ENCODE measurements at places on chromosomes 7 and 10.
A peak's percentile ranks its signal among the peaks of the same experiment; 100 is the strongest.

DNA sequence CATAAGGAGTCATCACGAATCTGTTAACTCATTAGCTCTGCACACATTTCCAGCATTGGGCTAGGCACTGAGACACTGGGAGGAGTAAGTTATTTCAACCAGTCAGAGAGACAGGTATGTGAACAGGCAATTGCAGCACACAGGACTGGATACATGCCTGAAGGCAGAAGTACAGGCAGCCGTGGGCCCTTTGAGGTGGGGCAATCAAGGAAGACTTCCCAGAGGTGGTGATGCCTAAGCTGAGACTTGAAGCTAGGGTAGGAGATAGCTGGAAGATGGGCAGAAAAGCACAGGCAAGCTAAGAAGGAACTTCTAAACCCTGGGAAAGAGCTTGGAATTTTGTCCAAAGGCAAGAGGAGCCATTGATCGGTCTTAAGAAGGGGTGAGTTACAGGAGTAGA lies 249.7 kb downstream of the EMX2 start:
- DNase-seq: no peak

DNA sequence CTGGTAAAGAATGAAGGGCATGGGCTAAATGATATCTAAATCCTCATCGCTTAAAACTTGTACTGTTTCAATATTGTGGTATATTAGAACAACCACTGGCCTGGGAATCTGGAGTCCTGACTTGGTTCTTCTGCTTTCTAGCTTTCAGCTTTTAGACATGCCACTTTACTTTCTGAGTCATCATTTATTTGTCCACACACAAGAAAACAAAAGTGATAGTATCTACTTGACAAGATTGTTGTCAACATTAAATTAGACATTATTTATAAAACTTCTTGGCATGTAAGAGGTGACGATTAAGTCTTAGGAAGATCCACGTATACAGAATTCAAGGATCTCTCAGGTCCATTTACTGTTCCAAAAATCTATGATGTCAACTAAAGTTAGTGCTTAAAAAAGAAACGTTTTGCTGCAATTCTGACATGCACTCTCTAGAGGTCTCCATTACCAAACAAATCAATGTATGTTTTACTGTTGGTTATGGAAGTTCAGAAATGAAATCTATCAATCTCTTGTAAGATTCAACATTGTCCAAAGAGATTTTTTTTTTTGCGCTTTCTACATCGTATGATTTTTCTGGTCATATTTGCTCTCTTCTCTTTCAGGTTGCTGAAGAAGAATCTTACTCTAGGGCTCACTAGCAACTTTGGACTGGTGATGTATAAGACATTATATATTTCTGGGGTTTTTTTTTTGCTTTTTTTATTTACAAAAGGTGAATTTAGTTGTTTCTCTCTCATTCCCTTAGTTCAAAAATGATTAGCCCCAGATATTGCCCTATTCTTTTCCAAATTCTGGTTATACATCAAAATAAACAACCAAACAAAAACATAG lies 53.6 kb upstream of the DYNC1I1 start:
- DNase-seq: peak; percentile 65

- DNase-seq: no peak
Measured at GRCh38 chr7:151125846-151126481, 39.7 kb downstream of the AGAP3 start.

DNA sequence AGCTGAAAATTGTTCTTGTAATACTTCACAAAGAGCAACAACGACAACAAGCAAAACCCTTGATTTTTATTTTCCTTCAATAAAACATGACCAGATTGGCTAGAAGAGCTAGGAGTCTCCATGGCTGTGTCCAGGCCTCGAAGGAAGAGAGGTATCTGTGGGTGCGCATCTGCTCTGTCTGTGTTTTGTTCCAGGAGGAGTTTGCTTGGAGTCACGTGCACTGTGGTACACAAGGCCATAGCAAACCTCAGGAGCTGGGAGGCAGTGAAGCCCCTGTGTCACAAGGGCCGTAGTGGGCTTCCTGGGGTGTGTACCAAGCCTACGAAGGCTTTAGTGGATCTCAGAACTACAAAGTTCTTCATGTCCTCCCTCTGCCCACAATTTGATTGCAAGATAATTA lies 271.7 kb downstream of the TWIST1 start:
- no peak for DNase-seq

- no peak for DNase-seq
Measured at GRCh38 chr7:130966246-130967009, 232.4 kb upstream of the KLF14 start.

- DNase-seq: peak; percentile 24
Measured at GRCh38 chr7:73423519-73424488, 9.8 kb upstream of the FZD9 start.

- DNase-seq: no peak
Measured at GRCh38 chr7:78539825-78540224, 741.3 kb downstream of the PHTF2 start.

DNA sequence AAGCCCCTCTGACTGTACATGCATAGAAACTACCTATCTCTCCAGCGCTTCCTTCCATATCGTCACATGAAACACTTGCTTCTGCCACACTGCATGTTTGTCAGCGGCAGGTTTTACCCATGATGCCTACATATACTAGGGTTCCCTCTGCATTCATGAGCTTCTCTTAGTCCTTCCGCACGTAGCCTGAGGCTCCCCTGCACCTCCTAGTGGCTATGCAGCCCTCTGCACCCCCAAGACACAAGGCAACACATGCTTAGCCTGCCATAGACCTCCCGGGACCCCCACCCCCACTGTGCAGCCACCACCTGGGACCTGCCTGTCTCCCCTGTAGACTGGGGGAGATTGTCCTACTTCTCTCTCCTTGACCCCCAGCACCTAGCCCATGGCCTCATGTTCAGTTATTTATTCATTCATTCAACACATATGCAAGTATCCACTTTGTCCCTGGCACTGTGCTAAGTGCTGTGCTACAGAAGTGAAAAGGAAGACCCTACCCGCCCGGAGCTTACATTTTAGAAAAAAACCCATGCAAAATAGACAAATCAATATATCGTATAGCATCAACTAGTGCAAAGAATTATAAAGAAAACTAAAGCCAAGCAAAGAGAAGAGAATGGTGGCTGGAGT lies 23.5 kb downstream of the TMEM273 start:
- peak; percentile 29 for DNase-seq

GRCh38 chr7:69748530-69748929 lies 150.3 kb downstream of the AUTS2 start:
- peak; percentile 40 for DNase-seq

DNA sequence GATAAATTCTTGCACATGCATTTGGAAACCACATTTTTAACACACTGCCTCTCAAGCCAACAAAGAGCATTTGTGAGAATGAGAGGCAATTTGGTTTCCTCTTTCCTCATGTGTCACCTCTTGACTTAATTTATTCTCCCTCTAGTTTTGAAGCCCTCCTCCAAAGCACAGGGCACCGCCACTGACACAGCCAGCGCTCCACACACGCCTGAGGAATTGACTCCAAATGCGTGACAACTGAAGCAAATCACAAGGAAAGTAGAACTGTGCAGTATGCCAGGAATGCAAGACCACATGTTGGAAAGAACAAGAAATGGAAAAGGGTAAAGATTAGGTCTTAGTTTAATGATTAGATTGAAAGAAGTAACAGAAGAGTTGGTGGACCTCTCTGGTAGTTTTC lies 173.3 kb downstream of the LSM5 start:
- peak; percentile 4 for DNase-seq

DNA sequence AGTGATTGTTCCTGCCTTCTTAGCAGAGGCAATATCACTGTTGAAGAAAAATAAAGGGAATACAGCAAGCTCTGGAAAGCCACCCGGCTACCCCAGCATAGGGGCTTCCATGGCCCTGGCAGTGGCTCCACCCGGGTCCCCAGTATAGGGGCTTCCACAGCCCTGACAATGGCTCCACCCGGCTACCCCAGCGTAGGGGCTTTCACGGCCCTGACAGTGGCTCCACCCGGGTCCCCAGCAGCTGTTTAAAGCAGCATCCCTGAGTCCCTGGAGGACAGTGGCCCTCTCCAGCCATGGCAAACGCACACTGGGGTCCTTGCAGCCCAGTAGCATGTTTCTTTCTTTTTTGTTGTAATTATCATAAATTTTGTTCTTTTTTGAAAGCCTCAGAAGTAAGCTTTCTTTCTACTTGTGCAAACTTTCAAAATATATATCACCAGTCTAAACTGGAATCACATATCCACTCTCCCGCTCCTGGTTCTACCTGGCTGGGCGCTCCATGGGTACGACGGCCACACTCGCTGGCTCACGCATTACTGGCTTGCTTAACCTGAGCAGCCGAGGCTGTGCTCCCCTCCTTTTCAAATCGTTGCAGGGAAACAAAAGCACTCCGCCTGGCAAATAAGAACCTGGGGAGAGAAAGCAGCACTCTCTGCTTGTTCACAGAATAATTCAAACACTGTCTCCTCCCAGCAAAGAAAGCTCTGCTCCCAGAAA lies 62.1 kb downstream of the TCERG1L start:
- DNase-seq: no peak

- no peak for DNase-seq
Measured at GRCh38 chr7:91912494-91912893, 28.2 kb upstream of the AKAP9 start.

- DNase-seq: no peak
Measured at GRCh38 chr7:112566442-112567324, 85.9 kb downstream of the LSMEM1 start.

- DNase-seq: no peak
Measured at GRCh38 chr10:129421399-129422010, 45.5 kb upstream of the MGMT start.

DNA sequence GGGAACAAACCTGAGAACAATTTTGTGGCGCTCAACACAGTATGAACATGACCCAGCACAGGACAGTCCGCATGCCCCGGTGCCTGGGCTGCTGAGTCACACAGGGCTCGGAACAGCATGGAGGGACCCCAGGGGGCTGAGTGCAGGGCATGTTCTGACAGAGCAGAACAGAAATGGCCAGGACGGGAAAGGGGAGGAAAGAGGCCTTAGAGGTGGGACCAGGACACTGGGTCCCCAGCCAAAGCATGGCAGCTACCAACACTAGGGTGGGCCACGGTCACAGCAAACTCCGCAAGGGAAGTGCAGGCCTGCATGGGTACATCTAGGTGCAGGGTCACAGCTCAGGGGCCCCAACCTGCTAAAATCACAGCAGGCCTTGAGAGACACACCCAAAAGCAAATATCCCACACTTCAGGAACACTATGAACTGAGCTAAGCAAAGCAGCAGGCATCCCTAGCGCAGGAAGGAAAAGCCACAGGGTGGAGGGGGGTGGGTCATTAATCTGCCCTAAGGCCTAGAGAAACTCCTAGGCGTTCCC lies 5.6 kb downstream of the IMPDH1 start:
- DNase-seq: no peak

DNA sequence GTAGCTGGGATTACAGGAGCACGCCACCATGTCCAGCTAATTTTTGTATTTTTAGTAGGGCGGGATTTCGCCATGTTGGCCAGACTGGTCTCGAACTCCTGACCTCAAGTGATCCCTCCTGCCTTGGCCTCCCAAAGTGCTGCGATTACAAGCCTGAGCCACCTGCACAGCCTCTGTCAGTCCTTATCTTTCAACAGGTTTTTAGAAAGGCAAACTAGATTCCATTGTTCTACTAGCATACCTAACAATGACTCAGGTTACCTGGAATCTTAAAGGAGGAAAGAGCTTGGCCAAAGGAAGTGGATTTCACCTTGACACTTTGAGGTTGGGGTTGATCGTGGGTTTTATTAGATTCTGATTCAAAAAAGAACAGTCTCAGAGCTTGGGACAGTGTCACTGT lies 3.2 kb downstream of the ABCC2 start:
- DNase-seq: no peak

DNA sequence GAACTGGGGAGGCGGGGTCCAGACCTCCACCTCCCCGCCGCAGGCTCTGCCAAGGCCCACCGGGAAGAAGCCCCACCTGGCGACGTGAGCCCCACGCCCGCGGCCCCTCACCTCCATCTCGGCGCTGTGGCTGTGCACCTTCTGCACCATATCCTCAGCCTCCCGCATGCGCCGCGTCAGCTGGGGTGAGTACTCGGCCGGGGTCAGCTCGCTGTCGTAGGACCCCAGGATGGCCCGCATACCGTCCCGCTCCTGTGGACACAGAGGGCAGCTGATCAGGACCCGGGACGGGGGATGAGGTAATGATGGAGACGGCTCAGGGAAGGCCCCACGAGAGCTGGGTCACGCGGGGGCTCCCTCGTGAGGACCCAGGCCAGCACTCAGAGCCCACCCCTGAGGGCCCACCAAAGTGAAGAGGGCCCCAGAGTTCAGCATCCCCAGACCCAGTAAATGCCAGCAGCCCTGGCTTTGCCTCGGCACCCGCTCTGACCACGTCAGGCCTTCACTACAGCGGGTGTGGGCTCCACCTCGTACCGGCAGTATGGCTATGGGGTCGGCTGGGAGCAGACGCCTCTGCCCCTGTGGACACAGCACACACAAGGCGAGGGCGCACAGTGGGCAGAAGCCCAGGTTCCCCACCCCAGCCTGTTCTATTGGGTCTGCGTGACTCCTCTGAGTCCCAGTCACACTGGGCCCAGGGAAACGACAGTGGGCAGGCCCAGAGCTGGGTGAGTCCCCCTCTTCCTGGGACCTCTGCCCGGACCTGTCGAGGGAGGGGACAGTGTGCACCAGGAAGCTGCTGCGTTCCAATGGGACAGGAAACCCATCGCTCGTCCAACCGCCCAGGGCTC lies 218.1 kb downstream of the MAD1L1 start:
- DNase-seq: no peak
